ENCODE measurements at places on chromosomes 6 and 20. TPM values are rescaled to one million over a fixed set of nuclear protein-coding genes. Genes with fewer than 3 reads are reported as not detected.

SPTLC3 gene
- total RNA-seq, result 25.6 TPM

COL10A1 gene
- total RNA-seq, result not detected

TOX2 gene
- total RNA-seq, result 1.5 TPM

POM121L2 gene
- not detected for total RNA-seq

COL19A1 gene
- total RNA-seq, result 0.39 TPM

ADGRF4 gene
- not detected for total RNA-seq

PRPH2 gene
- not detected for total RNA-seq

SLCO4A1 gene
- 0.93 TPM for total RNA-seq

GRCh38 chr6:30491991-30492952, 3.0 kb downstream of the HLA-E start:
- DNase-seq, result no peak

DNA sequence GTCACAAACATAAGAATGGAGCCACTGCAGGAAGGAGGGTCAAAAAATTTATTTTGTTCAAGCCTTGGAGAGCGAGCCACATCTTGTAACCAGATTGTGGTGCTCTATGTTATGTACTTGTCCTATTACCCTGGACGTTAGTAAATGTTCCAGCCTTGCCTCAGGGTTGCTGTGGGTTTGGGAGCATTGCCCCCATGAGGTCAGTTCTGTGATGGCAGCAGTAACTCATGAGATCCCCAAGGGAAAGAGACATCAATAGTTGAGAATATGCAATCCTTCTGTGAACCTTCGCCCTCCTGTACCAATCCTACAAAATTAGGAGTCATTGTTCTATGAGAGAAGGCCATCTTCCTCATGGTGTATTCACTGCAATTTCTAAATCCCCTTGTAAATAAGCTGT, 16.4 kb upstream of the CFAP206 start:
- no peak for DNase-seq

- DNase-seq, result no peak
These were observed 44.5 kb upstream of the LAMA4 start for GRCh38 chr6:112298816-112299281.

- DNase-seq, result no peak
These were observed 95.4 kb upstream of the DEFB112 start for GRCh38 chr6:50145125-50145524.

GRCh38 chr6:7006515-7007191, 101.1 kb upstream of the RREB1 start:
- no peak for DNase-seq

- no peak for DNase-seq
These were observed 24.9 kb upstream of the SULF2 start for GRCh38 chr20:47810116-47810677.

- DNase-seq, result no peak
These were observed 73.4 kb upstream of the HMGCLL1 start for GRCh38 chr6:55652429-55652828.

DNA sequence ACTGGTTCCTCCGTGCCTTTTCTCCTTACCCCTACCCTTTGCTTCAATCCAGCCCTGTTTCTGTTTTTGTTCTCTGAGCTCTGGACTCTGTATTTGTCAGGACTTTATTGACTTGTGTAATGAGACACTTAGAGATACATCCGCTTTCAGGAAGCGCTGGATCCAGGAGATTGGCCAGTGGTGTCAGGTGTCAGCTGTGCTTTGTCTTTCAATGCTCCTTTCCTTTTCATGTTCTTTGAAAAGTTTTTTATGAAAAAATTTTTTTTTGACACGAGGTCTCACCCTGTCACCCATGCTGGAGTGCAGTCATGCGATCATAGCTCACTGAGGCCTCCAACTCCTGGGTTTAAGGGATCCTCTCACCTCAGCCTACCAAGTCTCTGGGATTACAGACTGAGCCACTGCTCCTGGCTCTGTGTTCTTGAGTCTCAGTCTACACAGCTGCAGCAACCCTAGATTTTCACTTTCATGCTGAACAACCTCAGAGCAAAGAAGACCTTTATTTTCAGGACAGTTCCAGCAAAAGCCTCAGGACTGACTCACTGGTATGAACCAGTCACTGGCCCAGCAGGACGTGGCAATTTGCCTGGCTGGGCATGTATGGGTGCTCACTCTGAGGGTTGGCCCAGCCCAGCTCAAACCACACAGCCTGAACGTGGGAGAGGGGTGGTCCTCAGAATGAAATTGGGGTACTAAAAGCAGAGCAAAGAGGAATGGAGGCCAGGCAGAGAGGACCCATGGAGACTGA, 108.5 kb downstream of the DHX35 start:
- DNase-seq, result no peak

GRCh38 chr20:38747495-38748096, 664 bp upstream of the ACTR5 start:
- DNase-seq, result no peak

DNA sequence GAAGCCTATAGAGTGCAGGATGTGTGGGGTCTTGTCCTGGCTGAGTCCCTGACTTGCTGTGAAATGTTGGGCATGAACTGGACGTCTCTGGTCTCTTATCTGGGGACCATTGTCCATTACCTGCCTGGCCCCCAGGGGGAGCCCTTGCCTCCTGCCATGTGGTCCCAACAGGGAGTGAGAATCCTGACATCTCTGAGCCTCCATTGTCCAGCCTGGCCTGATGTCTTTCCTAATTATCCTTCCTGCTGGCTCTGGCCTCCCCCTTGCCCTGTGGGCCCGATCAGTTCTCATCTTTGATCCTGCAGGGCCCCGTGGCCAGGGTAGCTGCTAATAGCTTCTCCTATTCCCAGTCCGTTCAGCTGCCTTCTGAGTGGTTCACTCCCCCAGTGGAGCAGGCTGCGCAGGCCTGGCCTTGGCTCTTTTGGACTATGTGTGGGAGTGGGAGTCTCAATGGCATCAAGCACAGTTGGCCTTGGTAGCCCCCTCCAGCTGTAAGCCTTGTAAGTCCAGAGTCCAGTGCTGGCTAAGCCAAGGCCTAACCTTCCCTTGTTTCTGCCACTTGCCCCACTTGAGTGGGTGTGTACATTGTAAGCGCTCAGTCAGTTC, 77.9 kb upstream of the RALY start:
- peak; percentile 61 for DNase-seq

GRCh38 chr6:11229655-11230046, 2.8 kb downstream of the NEDD9 start:
- DNase-seq, result no peak

DNA sequence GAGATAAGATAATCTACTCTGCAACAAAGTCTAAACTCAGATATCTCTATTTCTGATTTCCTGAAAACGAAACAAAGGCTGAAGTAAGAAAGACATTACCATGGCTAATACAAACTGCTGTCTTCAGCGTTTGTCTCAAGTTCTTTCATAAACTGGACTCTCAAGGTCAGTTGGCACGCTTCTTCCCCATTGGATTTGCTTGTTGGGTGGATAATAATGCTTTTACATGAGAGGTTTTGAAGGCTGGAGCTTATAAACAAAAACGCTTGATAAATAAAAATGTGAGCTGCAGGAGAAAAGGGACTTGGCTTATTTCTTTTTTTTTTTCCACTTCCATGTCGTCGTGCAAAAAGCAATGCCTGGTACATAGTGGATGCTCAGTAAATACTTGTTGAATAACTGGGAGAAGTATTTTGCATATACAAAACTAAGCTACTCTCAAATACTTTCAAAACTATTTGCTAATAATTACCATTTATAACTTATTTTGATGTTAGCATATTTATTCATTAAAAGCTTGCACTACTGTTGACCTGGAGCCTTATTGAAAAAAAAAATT, 65.7 kb upstream of the EEF1A1 start:
- DNase-seq, result no peak

- no peak for DNase-seq
These were observed 7.5 kb downstream of the MRPL14 start for GRCh38 chr6:44119704-44120262.

GRCh38 chr6:158033077-158033750, 51.6 kb downstream of the SYNJ2 start:
- DNase-seq, result peak; percentile 48

- DNase-seq, result no peak
These were observed 61.4 kb downstream of the EZR start for GRCh38 chr6:158757753-158758090.

- DNase-seq, result no peak
These were observed 21.6 kb downstream of the STX7 start for GRCh38 chr6:132491303-132491702.

GRCh38 chr6:14095437-14095836, 22.1 kb upstream of the CD83 start:
- DNase-seq, result no peak

- DNase-seq, result no peak
These were observed 141.0 kb downstream of the OR2B2 start for GRCh38 chr6:27771235-27771634.

- no peak for DNase-seq
These were observed 18.4 kb upstream of the BEND6 start for GRCh38 chr6:56936466-56936865.

DNA sequence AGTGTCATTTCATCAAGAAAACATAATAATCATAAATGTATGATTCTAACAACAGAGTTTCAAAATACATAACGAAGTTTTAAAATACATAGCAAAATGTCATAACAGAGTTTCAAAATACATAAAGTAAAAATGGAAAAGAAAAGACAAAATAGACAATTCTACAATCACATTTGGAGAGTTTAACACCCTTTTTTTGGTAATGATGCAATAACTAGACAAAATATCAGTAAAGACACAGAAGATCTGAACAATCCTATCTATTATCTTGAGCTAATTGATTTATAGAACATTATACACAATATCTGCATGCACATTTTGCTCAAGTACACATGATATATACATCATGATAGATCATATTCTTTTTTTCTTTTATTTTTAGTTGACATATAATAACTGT, 13.4 kb upstream of the SLC17A2 start:
- DNase-seq, result no peak

- no peak for DNase-seq
These were observed 31.6 kb upstream of the PNRC1 start for GRCh38 chr6:89048985-89049384.

DNA sequence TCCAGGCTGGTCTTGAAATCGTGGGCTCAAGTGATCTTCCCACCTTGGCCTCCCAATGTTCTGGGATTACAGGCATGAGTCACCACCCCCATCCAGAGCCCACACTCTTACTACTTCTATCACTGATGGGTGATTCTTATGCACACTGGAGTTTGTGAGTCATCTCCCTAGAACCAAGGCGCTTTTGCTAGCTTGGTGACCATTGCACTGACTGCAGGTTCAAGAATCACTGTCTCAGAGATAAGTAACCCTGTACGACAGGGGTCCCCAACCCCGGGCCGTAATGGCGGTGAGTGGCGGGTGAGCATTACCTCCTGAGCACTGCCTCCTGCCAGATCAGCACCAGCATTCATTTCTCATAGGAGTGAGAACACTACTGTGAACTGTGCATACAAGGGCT, 118.8 kb downstream of the MAP3K7 start:
- DNase-seq, result no peak

GRCh38 chr20:41509316-41510200, 108.6 kb downstream of the CHD6 start:
- peak; percentile 78 for DNase-seq

GRCh38 chr6:163392533-163392932, 22.0 kb upstream of the QKI start:
- no peak for DNase-seq

DNA sequence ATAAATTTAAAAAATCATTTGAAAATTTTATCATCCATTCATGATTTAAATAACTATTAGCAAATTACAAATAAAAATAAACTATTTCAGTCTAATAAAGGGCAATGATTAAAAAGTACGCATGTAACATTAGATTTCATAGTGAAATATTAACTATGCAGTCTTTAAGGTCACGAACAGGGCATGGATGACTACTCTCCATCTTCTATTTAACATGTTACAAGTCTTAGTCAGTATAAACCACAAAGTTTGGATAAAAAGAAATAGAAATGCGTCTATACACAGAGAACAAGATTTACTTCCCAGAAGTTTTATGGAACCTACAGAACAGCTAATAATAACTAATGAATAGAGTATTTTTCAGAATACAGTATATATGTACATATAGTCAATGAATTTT, 1016.0 kb downstream of the EYS start:
- DNase-seq, result no peak

DNA sequence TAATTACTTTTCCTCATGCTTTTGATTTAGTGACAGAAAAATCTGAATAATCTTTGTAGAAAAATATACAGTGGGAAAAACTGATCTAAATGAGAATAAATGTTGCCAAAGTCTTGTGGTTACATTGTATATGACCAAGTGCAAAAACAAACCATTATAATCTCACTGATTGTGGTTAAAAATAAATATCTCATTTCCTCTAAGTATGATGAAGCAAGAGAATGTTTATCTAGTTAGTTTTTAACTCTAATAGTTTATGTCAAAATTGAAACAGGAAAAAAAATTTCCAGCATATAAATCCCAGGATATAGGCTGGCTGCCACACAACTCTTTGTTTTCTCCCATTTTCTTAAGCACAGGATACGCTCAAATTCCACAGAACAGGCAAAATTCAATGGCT, 392.7 kb upstream of the ID4 start:
- DNase-seq, result no peak

DNA sequence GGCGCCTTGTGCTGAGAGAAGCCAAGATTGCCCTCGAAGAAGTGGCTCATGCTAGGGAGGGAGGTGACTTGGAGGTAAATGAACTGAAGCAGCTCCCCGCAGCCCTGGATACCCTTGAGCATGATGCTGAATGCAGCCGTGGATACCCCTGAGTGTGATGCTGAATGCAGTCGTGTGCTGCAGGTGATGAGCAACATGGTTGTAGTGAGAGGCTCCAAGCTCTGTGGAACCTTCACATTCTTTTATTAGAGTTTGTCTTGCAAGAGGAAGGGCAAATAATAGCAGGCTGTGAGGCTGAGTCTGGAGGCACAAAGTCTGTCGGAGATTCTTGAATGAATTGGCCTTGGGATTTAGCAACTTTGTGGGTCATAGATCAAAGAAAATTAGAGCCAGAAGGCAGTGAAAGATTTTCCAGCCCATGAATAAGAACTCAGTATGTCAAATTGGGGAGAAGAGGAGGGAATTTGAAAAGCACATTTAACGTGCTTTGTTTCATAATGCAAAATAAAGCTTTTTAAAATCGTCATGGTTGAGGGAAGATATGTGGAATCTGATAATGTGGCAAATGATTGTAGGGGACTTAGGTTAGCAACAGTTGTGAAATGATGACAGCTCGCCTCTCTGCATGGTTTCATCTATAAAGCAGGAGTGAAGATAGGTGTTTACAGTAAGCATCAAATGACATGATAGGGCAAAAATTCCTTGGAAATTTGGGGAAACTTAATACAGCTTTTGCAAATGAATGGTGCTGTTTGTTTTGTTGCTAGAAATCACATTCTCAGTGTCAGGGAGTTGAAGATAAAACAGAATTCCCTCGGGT, 120.1 kb upstream of the TIAM2 start:
- DNase-seq, result no peak

- no peak for DNase-seq
These were observed 244.1 kb downstream of the TFAP2A start for GRCh38 chr6:10170816-10171215.
